ENCODE measurements at places on chromosomes 12 and 14.

DNA sequence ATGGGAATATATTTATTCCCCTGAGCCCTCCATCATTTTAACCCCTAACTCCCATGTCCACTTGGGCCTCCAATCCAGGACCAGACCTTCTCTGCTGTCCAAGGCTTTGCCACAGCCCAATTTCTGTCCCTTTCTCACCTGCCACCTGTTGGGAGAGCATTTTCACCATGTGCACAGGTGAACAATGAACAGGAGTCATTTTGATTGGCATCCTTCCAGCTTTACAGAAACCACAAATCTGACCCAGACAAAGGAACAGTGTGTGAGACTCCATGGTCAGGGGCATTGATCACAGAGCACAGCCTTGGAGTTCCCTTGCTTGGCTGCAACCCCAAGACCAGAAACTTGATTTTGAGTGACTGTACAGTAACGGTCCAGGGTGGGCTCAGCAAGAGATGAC lies 91.9 kb downstream of the CRACR2A start:
- DNase-seq = no peak

GRCh38 chr14:75167325-75167724 lies 9.1 kb downstream of the TMED10 start:
- no peak for DNase-seq

- DNase-seq = no peak
Observed at GRCh38 chr12:65536876-65537681, 258.6 kb downstream of the MSRB3 start.

DNA sequence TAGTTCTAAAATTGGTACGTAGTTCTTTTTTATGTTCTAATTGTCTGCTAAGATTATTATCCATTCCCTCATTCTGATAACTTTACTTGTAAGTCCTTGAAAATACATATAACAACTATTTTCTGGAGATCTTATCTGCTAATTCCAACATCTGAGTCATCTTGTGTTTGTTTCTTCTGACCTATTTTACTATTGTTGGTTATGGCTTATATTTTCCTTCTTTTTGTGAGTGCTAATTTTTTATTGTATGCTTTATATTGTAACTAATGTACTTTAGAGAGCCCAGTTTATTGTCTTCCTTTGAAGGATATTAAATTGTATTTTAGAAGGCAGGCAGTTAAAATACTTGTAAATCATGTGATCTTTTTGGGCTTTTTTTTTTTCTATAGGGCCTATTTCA lies 149.3 kb upstream of the LRFN5 start:
- no peak for DNase-seq

Data from HAP-1 (cell line).